ENCODE measurements at places on chromosomes 7 and 10.

DNA sequence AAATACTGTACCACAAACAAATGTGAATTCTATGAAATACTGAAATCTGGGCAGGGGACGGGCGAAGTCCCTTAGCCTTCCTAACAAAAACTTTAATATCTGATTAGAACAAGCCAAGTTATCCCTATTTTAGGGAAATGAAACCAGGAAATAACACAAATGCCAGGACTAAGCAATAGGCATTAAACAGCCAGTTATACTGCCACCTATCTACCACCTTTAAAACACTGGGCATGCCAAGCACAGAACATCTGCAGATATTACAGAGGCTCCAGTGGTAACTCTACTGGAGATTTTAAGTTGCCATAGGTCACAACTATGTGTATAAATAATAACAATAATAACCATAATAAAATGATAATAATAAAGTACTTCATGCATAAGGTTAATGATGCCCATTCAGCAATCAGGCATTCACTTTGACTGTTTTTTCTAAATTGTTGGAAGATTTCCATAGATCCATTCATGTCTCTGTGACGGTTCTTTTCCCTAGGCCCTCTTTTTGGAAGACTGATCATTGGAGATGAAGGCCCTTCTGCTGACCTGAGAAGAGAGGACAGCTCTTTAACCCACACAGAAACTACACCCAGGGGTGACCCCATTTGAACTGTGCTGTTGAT, 195.7 kb downstream of the CACNA2D1 start:
- peak; percentile 2 for DNase-seq

DNA sequence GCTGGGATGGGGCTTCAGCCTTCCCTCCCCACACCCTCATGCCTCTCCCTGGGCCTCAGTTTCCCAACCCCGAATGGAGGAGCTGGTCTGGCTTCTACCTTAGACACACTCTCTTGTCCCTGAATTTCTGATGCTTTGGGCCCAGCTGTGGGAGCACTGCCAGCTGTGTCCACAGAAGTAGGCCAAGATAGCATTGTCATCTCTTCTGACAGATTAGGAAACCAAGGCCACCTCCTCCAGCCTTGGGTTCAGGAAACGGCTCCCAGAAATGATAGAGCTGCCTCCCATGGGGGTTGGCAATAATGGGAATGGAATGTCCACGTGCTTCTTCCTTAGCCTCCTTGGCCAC, 1.3 kb downstream of the PPIF start:
- DNase-seq: no peak

DNA sequence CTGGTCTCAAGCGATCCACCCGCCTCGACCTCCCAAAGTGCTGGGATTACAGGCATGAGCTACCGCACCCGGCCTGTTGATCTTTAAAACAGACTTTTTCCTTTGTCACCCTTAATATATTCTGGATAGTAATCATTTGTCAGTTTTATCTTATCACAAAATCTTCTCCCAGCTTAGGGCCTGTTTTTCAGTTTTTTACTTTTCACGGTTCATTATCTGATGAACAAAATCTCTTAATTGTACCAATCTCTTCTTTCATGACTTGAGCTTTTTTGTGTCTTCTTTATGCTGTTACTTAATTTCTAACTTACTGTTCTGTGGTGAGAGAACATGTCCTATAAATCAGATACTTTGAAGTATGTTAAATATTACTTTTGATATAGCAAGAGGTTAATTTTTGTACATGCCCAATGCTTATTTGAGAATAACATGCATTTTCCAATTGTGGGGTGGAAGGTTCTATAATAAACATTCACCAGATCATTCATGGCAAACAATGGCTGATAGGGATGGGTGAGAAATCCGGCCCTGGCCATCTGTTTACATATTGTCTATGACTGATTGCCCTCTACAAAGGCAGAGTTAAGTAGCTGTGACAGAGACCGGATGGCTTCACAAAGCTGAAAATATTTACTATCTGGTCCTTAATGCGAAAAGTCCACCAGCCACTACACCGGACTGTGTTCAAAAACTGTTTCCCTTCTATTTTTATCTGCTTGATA, 5.3 kb downstream of the PAPOLB start:
- DNase-seq: no peak

DNA sequence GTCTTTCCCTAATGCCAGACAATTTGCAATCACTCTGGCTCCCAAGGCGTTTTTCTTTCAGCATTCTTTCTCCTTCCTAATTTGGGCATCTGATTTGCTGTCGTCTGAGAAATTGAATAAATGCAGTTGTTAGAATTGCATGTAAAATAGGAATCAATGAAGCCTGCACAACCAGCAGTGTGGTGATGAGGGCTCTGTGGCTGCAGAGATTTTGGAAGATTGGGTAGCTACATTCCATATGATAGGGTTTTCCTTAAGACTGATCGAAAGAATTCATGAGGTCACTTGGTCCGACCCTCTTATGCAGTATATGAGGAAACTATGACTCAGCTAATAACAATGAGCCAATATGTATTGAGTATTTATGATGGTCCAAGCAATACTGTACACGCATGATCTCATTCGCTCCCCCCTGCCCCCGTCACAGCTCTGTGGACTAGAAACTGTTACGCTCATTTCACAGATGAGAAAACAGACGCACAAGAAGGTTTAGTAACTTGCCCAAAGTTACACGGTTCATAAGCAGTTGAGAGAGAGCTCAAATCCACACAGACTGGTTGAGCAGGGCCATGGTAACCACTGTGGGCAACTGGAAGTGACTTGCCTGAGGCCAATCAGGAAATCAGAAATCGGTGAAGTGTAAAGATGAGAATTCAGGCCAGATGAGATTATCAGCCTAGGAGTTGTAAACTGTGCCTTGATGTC, 527.2 kb downstream of the GATA3 start:
- DNase-seq: no peak

GRCh38 chr7:117098457-117098856, 145.2 kb downstream of the ST7 start:
- no peak for DNase-seq

DNA sequence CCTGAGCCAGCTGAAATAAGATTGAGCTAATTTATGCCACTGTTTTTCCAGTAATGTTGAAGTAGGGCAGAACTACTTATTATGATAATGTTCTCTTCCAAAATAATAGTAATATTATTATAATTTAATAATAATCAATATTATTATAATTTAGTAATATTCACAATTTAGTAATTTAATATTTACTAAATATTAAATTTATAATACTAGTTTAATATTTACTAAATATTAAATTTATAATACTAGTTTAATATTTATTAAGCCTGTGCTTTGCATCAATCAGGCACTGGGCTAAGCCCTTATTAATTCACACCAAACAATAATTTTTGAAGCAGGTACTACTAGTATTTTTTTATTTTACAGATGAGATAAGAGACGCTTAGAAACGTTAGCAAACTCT, 170.1 kb downstream of the BBS9 start:
- no peak for DNase-seq

- DNase-seq: peak; percentile 54
Observed at GRCh38 chr10:22637491-22637890, 76.9 kb downstream of the PIP4K2A start.

Measured in GM12865 (cell line).